GM03348 (cell line): ENCODE measurements at places on chromosomes 16 and 17.

- DNase-seq = peak; percentile 90
Observed at GRCh38 chr17:58631523-58632323, 60.1 kb downstream of the TEX14 start.

DNA sequence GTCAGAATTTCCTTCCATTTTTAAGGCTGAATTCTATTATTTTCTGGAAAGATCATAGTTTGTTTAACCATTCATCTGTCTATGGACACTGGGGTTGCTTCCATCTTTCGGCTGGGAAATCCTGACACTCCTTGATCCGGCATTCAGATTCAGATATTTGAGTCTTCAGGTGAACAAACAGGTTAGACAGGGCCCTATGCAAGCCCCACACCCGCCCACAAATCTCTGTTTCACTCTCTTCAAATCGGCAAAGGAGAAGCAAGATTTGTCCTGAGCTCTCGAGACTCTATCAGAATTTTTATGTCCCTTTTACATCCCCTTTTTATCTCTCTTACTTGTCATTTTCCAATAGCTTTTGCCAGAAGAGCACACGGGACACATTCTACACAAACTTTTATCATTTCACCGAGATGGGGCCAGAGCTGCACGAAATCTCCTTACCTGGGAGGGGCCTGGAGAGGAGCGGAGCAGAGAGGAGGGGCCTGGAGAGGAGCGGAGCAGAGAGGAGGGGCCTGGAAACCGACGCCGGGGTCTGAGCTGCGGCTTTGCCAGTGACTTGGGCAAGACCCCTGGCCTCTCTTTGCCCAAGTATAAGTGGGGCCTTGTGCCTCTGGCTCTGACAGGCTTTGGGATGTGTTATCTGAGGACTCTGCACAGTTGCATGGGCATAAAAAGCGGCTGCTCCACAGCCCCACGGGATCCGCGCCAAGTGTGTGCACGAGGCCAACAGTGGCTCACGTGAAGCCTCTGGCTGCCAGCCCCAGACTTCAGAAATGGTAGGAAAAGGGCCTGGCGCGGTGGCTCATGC lies 54.3 kb upstream of the RBFOX3 start:
- no peak for DNase-seq

DNA sequence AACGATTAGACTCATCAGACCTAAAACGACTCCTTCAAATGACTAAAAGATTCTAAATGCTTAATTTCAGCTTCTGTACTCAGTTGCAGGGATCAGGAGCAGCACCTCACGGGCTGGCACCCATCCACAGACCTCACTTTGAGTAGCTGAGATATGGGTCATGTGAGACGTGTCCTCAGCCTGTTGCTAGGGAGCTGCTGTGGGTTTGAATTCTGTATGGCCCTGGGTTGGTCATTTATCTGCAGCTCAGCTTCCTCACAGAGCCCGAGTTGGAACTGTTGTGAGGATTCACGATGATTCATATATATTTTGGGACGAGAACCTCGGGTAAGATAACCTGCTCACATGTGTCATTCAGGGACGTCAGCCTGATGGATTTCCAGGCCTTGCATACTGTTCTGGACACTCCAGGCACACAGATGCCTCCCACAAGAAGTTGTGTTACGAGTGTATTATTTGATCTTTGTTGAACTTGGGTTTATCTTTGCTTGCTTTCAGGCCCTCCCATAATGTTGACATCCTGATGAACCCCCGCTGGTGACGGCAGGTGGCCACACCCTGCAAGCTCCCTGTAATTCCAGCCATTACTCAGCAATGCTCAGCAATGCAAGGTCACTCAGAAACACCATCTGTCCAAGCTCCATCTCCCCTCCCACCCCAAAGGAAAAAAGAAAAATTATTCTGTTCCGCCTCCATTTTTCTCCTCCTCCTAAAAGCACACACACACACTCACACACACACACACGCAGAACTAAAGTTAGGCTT lies 137.6 kb downstream of the RBFOX3 start:
- DNase-seq = no peak

GRCh38 chr16:53061256-53061655 lies 6.5 kb downstream of the CHD9 start:
- DNase-seq = no peak

DNA sequence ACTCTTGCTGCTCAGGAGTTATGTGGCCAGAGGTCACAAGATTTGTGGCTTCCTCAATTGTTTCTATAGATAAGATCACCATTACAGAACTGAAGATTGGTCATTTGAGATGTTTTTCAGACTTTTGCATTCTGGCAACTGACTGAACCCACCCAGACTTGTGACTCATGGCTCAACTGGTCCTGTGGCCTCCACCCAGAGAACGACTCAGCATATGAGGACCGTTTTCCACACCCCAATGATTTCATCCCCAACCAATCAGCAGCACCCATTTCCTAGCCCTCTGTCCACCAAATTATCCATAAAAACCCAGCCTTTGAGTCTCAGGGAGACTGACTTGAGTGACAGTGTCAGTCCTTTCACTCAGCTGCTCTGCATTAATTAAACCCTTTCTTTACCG lies 143.2 kb upstream of the ASIC2 start:
- DNase-seq = no peak
